DMS 273 treated with DMSO at 0.1 percent for 48 hours (cell line): ENCODE measurements at places on chromosomes 6 and 20.

DNA sequence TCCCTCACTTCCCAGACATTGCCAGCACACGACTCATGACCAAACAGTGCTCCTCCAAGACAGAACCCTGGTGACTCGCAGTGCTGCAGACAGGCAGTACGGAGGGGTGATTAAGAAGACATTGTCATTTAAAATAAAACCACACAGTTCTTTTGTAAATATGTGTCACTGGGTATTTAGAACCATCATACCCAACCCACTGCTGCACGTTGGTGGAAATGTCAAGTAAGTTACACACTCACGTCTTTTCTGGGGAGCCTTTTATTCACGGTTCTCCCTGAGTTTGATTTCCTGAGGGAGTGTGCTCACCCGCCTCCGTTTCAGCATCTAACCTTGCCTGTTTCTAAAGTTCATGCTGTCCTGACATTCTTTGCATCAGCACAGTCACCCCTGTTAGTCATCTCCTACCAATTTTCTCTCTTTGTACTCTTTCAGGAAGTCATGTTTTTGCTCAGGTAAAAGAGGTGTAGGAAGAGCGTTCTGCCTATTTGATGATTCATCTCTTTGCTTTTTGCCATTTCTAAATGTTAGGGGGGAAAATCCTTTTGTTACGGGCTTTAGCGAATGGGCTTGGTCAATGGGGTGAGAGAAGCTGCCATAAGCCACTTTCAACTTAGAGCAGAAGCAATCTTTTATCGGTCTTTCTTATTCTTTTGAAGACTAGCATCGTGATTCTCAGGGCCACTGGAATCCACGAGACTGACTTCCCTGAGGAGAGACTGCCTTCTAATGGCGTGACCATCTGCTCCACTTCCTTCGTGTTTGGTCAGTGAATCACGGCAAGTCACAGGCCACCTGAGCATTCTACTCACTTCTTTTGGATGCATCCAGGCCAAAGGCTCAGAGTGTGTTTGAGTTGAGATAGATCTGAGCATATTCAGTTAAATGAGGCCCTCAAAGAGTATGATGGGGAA, 512.8 kb upstream of the JARID2 start:
- no peak for DNase-seq

DNA sequence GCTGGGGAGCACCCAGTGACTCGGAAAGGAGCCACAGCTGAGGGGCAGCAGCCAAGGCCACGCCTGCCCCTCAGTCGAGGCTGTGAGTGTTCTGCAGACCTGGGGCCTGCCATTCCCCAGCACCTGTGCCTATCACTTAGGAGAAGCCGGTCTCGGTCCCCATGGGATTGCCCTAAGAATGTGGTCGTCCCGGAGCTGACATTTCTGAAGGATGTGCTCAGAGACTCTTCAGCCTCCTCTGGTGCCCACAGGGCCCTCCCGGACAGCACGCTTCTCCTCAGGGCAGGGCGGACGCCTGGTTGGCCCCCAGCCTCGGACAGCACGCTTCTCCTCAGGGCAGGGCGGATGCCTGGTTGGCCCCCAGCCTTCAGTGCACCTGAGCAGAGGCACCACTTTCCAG, 223.9 kb downstream of the ERMARD start:
- no peak for DNase-seq

DNA sequence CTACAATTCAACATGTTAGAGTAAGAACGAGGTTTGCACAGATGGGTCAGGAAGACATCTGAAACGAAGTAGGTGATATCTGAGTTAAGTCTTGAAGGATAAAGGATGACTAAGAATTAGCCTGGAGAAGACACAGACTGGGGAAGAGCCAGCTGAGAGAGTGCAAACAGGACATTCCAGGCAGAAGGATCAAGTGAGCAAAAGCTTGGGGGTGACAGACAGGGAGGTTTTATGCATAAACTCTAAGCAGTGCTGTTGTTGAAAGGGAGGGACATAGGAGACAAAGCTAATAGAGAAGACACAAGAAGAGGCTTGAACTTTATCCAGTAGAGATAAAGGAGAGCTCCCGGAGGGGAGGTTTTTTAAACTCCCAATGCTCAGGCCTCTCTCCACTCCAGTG, 15.0 kb upstream of the ETV7 start:
- DNase-seq: no peak

GRCh38 chr6:138815221-138815620, 19.3 kb downstream of the ECT2L start:
- DNase-seq: no peak

GRCh38 chr6:123909989-123910388, 106.3 kb downstream of the NKAIN2 start:
- no peak for DNase-seq

GRCh38 chr6:75244063-75244584, 523 bp upstream of the COX7A2 start:
- no peak for DNase-seq

DNA sequence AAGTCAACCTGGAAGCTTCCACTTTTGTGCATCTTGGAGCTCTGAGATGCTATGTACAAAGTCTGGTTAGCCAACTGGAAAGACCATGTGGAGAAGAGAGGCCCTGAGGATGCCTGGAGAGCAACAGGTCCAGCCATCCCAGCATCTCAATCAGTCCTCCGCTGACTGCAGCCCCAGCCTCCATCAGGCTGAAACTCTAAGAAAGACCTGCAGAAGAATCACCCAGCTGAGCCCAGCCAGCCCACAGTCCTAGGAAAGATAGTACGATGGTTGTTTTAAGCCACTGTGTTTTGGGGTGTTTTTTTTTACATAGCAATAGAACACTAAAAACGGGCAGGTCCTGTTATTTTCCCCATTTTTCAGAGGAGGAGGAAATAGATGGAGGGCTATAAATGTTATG, 84.0 kb downstream of the NCR2 start:
- no peak for DNase-seq

- no peak for DNase-seq
Observed at GRCh38 chr6:35686873-35687555, 1.7 kb downstream of the FKBP5 start.

- DNase-seq: no peak
Observed at GRCh38 chr6:128241216-128241615, 279.2 kb downstream of the PTPRK start.

DNA sequence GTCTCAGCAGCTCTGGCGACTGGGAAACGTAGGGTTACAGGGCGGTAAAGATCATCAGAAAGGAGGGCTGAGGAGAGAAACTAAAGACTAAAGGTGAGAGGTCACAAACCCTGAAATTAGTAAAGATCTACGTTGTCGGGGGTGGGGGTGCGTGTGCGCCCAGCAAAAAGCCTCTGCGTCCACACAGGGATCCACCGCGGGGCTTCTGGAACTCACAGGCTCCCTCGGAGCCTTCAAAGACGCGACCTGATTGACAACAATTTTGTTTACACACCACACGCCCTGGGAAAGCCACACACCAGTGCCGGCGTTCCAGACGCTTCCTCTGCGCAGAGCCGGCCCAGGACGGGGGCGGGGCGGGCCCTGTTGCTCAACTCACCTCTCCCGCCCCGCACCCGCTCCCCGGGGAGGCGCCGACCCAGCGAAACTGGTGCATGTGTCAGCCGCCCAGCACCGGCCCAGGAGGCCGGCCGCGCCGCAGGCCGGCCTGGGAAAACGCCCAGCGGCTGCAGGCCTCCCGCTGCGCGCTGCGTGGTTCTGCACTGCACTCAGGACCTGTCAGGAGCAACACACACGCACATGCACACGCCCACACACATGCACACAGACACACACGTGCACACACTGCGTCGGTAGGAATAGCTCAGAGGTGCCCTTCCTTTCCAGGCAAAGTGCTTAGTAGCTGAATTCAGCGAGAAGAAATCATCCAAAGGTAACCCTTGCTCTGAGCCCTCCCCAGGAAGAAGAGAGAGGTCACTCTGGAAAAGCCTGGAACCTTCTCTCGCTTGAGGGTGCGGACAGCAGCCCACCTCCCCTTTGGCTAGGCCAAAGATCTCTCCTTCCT, 57.2 kb upstream of the ARID1B start:
- no peak for DNase-seq

- DNase-seq: no peak
Observed at GRCh38 chr6:159751448-159751847, 10.4 kb upstream of the ACAT2 start.

GRCh38 chr20:44696315-44696714, 18.9 kb upstream of the CCN5 start:
- no peak for DNase-seq

DNA sequence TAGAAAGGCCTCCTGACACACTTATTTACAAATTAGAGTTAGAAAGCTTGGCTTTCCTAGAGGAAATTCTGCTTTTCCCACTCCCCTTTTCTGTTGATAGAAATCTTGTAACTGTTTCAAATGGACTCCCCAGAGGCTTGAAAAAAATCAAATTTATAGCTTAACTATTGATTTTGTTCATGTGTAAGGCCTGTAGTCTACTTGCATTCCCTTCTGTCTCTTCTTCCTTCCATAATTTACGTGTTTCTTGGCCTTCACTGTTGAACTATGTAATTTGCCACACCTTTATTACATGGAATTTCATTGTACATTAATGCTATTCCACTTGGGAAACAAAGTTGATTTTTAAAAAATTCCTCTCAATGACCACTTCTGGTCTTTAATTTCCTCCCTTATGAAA, 81.4 kb downstream of the LAMP5 start:
- DNase-seq: no peak

GRCh38 chr20:25257130-25257529, 9.2 kb downstream of the PYGB start:
- no peak for DNase-seq

GRCh38 chr6:32562940-32563339, 26.7 kb downstream of the HLA-DRB1 start:
- no peak for DNase-seq

DNA sequence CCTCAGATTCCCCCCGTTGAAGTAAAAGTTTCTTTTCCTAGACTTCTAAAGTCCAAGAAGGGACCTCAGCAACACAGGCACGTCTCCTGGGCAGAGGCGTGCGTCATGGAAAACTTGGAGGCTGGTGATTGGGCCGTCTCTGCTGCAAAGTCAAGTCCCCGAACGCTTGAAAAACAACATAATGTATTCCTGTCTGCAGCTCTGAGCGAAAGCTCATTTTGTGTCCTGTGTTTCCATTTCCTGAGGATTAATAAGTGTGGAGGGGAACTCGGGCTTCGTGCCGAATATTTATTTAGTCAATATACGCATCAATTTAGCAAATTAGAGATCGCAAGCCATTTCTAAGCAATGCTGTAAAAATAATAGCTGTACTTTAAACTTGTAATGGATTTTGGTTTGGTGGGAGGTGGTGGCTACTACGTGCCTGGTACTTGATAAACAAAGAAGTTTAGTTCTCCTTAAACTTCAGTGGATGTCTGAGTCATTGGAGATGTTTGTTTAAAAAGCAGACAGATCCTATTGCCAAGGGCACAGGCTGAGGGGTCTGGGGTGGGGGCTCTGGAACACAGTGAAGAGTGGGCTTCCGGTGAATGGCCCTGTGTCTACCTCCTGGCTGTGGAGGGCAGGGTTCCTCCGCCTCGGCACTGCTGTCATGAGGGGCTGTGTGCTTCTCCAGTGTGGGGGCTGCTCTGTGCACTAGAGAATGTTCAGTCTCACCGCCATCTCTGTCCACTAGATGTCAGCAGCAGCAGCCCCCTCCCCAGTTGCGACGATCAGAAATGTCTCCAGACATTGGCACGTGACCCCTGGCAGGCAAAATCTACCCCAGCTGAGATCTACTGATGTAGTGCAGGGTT, 21.8 kb downstream of the PCK1 start:
- peak; percentile 3 for DNase-seq

- no peak for DNase-seq
Observed at GRCh38 chr6:37830225-37830624, 10.7 kb downstream of the ZFAND3 start.

- no peak for DNase-seq
Observed at GRCh38 chr6:162181111-162181510, 546.5 kb downstream of the PRKN start.

- DNase-seq: peak; percentile 51
Observed at GRCh38 chr6:43723737-43724295, 36.2 kb upstream of the MRPS18A start.

DNA sequence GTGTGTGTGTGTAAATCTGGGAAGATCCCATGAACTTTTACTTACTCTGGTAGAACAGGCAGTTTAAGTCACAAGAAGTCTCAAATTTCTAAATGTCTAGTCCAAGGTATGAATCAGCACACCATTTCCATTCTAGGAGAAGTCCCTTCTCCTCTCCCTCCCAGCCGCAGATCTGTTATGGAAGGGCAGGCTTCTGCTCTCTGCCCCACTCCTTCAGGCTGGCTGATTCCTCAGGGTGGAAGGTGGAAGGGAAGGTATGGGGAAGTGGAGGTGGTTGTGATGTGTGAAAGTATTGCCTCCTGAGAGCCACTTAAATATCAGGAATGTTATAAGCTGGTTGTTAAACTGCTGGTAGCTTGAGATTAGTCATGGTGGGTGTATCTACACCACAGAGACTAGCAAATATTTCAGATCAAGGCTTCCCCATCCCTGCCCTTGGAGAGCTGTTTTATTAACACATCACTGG, 44.5 kb upstream of the LAMA4 start:
- no peak for DNase-seq

GRCh38 chr20:7362601-7363000, 577.7 kb downstream of the HAO1 start:
- DNase-seq: no peak

- DNase-seq: no peak
Observed at GRCh38 chr6:133230052-133230451, 11.1 kb upstream of the EYA4 start.

DNA sequence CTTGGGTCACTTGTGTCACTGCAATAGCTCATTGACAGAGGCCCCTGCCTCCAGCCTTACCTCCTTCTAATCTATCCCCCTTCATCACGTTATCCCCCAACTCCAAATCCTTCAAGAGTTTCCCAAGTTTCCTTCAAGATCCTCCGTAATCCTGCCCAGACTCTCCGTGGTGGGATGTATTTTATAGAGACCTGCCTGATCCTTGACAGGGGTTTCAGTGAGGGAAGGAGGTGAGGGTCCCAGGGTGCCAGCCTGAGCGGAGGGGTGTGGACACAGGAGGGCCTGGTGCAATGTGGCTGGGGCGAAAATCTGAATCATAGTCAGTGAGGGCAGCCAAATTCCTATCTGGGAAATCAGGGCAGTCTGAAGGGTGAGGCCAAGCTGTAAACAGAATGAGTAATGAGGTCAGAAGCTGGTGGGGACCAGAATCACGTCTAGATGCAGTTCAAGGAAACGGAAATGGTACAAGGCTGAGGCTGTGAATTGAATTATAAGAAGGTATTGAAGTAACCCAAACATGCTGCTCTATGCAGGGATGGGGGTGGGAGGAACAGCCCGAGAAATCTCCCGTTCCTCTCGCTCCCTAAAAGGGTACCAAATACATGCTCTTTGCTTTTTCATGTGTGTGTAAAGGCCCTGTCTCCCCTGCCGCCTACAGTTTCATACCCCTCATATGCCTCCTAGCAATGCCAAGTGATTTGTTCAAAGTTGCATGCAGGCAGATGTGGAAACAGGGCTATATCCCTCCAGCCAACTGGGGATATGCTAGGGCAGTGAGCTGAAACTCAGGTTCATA, 35.4 kb upstream of the PIM1 start:
- DNase-seq: no peak

- no peak for DNase-seq
Observed at GRCh38 chr20:59386809-59387208, 86.4 kb downstream of the EDN3 start.
